Activated T-helper 1 cell treated with anti-CD3 and anti-CD28 coated beads, Interleukin-2, amount 50 U/mL, for 16 hours (primary cell): ENCODE measurements at places on chromosomes 5 and 9.

GRCh38 chr9:115944166-115944948, 209.2 kb upstream of the PAPPA start:
- DNase-seq, result no peak

GRCh38 chr9:97983589-97984187, 547 bp downstream of the ANP32B start:
- peak; percentile 52 for DNase-seq

DNA sequence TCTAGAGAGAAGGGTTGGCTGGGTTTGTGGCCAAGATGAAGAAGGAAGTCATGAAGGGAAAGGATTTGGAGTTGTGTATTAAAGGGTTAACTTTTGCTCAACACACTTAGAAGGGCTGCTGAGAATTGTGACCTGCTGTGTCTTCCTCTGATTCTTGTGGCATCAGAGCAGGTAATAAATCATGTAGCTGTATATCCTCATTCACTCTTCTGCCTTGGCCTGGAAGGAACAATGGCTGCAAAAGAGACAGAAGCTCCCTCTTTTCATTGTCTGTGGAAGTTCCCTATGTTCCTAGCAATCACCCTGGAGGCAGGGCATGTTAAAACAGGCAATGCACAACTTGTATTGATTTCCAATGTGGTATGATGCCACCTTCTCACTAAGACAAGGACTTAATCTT, 159.1 kb downstream of the LRRC70 start:
- no peak for DNase-seq

DNA sequence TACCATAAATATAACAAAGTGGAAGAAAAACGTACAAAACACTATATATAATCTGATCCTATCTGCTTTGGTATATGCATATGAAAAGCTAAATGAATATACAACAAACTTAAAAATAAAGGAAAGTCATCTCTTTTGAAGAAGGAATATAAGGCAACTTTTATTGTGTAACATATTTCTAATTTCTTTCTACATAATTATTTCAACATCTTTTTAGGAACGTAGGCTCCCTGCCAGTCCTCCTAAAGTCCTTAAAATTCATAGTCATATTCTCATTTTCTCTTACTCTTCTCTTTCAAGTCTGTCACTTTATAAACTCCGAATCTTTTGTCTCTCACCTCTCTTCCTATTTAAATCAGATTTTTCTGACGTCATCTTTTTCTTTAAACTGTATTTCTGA, 9.6 kb downstream of the DEPDC1B start:
- DNase-seq, result no peak

GRCh38 chr9:33721674-33722358, 73.5 kb upstream of the PRSS3 start:
- DNase-seq, result peak; percentile 82

- no peak for DNase-seq
These were observed 1061.8 kb upstream of the ARRDC3 start for GRCh38 chr5:92444888-92445287.

DNA sequence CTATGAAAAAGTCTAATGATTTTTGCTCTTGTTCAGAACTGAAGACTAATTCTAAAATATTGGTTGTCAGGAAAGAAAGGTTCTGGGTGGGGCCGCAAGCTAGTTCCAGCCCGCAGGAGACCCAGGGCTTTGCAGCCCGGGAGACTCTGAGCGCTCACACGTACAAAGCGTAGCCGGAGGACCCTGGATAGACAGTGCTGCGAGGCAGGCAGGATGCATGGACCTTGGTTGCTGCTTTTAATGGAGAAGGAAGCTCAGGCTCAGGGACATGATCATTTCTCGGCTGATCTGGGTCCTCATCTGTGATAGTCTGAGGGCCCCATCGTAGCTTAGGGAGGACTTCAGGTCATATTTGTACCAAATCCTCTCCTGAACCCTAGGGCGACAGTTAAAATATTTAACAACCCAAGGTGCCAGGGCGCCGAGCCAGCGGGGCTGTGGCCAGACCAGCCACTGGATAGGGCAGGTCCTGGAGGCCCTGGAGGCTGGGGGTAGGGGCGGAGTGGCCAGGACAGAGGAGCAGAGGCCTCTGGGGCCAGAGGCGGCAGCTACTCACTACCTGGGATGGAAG, 70.1 kb upstream of the UNC5A start:
- DNase-seq, result no peak

- DNase-seq, result no peak
These were observed 58.9 kb downstream of the SUSD1 start for GRCh38 chr9:112115970-112116753.

GRCh38 chr5:7376871-7377270, 19.1 kb upstream of the ADCY2 start:
- DNase-seq, result no peak

- DNase-seq, result no peak
These were observed 138.3 kb downstream of the BASP1 start for GRCh38 chr5:17355586-17356346.

DNA sequence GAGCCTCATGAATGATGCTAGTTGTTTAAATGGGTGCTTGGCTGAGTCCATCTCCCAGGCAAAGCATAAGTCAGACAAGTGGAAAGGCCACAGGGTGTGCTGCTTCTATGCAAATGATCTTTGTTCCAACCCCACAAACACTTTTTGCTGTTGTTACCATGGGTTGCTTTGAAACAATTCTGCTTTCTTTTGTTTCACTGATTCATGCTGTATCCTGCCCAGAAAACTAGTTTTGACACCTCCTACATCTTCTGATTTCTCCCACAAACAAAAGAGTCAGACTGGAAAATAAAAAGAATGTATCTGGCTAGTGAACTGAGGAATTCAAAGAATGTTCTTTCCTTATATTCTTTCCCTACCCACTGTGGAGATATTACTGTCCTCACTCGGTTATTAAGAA, 298.6 kb downstream of the DIRAS2 start:
- DNase-seq, result no peak

DNA sequence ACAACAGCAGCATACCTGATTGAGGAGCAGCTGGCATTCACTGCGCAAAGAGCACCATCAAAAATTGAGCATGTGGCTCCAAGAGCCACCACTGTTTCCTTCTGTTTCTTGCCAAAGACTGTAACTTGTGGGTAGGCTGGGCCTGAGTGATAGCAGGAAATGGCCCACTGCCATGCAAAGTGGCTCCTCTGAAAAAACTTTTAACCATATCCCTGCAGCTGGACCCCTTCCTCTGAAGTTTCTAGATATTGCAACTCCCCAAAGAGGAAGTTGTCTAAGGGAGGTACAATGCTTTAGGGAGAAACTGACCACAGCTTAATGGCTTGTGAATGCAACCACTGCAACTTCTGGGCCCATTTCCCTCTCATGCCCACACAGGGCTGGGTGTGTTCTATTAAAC, 355.4 kb upstream of the PDE4D start:
- DNase-seq, result no peak

- DNase-seq, result no peak
These were observed 1203.4 kb upstream of the DMAC1 start for GRCh38 chr9:9002826-9003583.

DNA sequence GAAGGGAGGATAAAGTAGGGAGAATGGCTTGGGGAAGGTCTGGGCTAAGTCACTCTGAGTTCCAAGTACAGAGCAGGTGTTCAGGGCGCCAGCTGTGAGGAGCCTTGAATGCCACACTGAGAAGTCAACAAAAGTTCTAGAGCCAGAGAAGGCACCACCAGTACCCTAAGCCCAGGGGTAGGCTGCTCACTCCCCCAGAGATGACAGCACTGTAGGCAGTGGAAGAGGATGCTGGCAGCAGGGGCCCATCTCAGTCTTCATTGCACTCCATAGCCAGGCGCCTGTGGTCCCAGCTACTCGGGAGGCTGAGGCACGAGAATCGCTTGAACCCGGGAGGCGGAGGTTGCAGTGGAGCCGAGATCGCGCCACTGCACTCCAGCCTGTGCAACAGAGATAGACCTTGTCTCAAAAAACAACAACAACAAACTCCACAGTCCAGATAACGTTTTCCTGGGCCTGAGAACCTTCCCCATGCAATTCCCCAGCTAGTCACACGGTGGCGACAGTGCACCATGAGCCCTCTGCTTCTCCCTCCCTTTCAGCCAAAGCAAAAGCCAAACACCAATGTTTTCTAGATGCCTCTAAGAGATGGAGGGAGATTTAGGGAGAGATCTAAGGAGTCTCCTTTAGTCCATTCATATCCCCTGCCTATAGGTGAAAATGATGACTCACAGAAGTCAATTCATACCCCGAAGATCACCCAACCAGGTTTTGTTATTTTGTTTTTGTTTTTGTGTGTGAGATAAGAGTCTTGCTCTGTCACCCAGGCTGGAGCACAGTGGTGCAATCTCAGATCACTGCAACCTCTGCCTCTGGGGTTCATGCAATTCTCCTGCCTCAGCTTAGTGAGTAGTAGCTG, 19.8 kb upstream of the NSD1 start:
- peak; percentile 68 for DNase-seq

- no peak for DNase-seq
These were observed 14.0 kb upstream of the PWWP2A start for GRCh38 chr5:160133071-160133917.

DNA sequence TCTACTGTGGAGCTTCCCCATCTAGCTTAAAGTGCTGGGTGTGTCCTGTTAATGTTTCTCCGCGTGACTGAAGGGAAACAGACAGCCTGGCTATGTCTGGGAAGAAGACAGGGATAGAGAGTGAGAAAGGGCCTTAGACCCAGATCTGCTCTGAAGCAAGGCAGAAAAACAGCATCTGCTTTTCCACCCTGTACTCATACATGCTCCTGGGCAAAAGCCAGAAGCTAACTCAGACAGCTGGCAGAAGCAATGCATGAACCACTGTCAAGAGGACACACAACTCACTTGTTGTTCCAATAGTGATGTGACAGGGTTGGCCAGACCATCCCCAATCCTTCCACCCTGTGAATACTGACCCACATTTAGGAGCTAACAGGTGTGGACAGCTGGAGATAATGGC, 63.3 kb downstream of the DPYSL3 start:
- no peak for DNase-seq

GRCh38 chr9:32502464-32502863, 23.5 kb downstream of the RIGI start:
- DNase-seq, result no peak

DNA sequence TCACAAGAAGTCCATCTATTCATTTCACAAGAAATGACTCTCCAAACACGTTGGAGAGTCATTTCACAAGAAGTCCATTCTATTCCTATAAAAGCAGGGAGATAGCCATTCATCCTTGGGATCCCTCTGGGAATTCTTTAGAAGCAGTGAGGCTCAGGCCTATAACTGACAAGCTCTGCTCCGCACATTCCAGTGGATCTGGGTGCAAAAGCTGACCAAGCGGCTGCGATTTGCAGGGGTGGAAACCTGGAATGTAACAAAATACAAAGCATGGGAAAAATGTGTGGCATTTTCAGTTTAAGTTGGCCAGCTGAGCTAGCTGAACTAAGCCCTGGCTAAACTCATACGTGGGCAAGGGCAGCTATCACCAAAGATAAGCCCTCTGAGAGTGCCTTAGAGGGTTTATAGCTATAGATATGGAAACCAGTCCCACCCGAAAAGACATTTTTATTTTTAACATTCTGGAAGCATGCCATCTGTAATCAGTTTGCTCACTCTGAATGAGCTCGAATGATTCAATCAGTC, 8.7 kb downstream of the TAS2R1 start:
- DNase-seq, result no peak

DNA sequence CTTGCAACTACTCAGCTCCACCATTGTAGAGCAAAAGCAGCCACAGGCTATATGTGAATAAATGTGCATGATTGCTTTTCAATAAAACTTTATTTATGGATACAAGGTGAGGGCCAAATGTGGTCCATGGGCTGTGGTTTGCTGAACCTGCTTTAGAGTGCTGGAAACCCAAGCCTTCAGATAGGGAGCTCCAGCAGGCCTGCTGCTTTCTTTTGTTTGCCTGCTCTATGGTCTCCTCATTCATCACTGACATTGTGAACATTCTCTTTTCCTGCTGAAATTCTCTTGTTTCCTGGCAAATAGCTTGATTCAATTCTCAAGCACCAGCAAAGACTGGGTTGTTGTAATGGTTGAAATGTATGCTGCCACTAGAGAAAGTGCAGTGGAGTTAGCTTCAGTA, 26.0 kb downstream of the EGFLAM start:
- no peak for DNase-seq

- no peak for DNase-seq
These were observed 138.8 kb downstream of the DROSHA start for GRCh38 chr5:31393126-31393525.

DNA sequence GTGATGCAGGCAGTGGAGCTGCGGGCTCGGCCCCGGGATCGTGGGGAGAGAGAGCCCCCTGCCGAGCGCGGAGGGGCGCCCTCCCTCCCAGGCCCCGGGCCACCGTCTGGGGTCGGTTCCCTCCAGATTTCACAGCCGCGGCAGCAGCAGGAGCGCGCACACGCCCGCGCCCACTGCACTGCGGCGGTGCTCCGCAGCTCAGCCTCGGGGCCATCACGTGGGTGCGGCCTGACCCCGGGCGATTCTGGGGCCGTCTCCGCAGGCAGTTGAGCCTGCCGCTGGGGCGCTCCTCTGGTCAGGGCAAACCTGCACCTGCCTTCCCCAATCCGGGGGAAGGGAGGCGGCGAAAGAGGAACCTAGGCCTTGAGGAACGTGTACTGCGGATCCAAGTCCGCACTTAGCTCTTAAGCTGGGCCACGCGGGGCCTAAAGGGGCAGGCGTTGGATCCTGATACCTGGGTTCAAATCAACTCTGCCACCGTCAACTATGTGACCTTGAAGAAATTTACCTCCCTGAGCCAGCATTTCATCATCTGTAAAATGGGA, 9.4 kb upstream of the DELE1 start:
- DNase-seq, result no peak

- no peak for DNase-seq
These were observed 45.9 kb upstream of the PJA2 start for GRCh38 chr5:109455598-109456096.

DNA sequence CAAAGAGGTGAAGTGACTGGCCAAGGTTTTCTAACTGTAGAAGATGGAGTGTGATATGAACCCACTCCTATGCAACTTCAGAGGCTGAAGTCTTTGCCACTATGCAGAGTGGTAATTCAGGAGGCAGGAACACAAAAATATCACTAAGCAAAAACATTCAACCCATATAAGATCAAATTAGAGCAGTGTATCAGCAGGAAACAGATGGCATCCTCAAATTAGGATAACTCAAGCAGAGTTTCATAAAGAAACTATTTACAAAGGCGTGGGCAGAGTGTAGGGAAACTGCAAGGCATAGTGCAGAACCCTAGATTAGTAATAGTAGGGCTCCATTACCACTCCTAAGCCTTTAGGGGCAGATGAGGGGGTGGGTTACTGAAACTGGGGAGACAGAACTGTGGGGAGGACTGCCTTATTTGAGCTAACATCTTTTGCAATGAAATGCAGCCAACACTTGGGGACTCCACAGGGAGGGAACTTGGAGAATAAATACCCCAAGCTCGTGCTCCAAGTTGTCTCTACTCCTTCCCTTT, 72.2 kb downstream of the PTTG1 start:
- DNase-seq, result no peak

- DNase-seq, result no peak
These were observed 43.2 kb downstream of the NPR3 start for GRCh38 chr5:32754284-32754683.

GRCh38 chr9:115525111-115526058, 407.4 kb upstream of the TNC start:
- no peak for DNase-seq

- DNase-seq, result no peak
These were observed 563.9 kb upstream of the TLE4 start for GRCh38 chr9:79007701-79008483.
